RKO (cell line): ENCODE measurements at places on chromosomes 2 and 18.

- DNase-seq = no peak
Observed at GRCh38 chr2:149473521-149473920, 114.1 kb downstream of the MMADHC start.

GRCh38 chr2:9665898-9666297, 35.1 kb upstream of the YWHAQ start:
- DNase-seq = no peak

GRCh38 chr2:227876300-227876801, 4.9 kb downstream of the DAW1 start:
- no peak for DNase-seq

GRCh38 chr2:204370172-204370718, 175.0 kb upstream of the PARD3B start:
- no peak for DNase-seq

- peak; percentile 24 for DNase-seq
Observed at GRCh38 chr18:77851802-77852201, 602.2 kb downstream of the GALR1 start.

DNA sequence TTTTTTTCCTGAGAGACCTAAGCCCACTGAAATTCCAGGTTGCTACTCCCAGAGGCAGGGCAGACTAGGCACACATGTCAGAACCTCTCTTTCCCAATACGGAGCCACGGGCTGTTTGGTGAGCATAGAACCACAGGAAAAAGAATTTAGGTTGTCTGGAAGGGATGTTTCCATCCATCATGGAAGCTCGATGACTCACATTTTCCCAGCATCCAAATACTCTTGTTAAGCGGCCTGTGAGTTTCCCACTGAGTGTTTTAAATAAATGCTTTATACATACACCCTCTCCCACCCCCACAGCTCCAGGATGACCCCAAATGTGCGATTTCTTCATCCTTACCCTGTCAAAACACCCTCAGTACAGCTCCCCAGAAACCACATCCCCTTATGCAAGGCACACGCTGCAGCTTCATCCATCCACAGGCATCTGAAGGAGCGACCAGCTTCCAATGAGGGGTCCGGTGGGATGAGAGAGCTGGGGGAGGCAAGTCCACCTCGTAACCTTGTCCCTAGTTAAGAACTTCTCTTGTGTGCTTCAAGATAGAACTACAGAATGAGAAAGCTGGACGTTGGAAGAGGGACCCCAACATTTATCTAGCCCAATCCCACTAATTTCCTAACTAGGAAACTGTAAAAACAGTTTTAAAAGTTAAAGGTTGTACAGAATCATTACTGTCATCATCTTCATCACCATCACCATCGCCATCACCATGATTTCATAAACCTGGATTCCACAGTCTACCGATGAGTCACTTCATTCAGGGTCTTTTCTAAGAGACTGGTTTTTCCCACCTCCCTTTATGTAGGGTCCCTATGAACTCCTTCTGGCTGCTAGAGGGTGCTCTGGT, 63.5 kb upstream of the FZD7 start:
- DNase-seq = no peak

DNA sequence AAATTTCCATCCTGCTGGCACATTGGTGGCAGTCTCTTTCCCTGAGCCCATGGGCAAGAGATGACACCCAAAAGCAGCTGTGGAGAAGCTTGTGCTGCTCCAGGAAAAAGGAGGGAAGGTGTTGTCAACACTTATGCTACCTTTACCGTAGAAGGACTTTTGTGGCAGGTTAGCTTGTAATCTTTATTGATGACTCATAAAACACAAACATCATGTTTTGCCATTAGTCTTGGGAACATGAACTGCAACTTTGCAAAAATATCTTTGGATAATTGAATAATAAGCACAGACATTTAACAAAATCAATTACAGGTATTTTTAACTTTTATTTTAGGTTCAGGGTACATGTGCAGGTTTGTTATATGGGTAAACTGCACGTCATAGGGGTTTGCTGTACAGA, 33.4 kb downstream of the DRC1 start:
- DNase-seq = no peak

- no peak for DNase-seq
Observed at GRCh38 chr2:75333646-75334045, 134.3 kb upstream of the TACR1 start.

DNA sequence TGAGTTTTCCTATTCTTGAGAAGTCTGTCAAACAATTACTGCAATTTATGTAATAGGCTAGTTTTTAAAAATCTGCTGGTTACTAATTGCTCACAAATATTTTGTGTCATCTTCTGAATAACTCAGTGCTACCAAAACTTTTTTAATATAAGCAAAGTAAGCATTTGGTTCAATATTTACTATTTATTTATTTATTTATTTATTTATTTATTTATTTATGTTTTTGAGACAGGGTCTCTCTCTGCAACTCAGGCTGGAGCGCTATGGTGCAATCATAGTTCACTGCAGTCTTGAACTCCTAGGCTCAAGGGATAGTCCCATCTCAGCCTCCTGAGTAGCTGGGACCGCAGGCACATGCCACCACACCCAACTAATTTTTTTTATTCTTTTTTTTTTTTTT, 60.4 kb upstream of the CDH20 start:
- DNase-seq = no peak

DNA sequence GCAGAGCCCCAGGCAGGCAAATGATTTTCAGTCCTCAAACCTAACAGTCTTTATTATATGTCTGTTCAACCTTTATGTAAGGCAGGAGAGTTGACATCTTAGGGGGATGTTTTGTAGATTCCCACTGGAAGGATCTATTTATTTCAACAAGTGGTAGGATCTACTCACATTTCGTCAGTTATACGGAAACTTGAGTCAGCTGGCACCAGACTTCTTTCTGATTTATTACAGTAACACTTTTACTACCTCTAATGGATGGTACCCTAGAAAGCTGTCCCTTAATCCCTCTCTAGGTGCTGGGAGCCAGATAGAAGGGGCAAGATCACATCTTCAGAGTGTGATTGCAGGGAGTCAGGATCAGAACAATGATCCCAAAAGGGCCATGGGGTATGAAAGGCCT, 2.1 kb upstream of the RPL31 start:
- DNase-seq = no peak

DNA sequence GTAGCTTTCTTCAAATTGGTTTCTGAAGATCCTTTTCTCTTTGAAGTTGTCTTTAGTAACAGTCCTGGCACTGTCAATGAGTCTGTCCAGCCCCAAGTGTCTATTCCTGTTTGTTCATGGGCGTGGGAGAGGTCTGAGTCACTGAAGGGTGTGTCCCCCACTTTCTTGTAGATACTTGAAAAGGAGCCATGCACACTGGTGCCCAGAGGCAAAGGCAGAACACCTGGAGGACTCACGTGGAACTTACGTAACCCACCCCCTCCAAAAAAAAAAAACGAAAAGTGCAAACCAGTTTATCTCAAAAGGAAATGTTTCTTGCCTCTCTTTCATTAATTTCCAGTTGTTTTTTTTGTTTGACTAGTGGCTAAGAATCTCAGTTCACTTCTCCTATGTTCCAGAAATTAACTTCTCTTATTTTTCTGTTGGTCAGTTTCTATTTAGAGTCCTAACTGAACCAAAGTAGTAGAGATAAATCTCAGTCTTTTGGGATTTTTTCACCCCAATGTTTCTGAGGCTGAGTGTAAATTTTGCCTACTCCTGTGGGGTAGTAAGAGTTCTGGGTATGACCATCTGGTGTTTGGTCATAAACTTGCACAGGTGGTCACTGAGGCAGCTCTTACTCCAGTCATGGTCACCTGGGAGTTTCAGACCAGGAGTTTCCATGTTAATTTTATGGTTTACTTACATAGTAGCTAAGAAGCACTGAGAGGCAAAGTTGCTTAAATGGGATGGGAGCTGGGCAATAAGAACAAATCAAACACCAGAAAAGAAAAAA, 54.9 kb downstream of the DSC3 start:
- DNase-seq = no peak

- DNase-seq = no peak
Observed at GRCh38 chr2:13495051-13495450, 778.3 kb downstream of the TRIB2 start.

- DNase-seq = no peak
Observed at GRCh38 chr2:19357402-19358241, 801 bp downstream of the OSR1 start.

DNA sequence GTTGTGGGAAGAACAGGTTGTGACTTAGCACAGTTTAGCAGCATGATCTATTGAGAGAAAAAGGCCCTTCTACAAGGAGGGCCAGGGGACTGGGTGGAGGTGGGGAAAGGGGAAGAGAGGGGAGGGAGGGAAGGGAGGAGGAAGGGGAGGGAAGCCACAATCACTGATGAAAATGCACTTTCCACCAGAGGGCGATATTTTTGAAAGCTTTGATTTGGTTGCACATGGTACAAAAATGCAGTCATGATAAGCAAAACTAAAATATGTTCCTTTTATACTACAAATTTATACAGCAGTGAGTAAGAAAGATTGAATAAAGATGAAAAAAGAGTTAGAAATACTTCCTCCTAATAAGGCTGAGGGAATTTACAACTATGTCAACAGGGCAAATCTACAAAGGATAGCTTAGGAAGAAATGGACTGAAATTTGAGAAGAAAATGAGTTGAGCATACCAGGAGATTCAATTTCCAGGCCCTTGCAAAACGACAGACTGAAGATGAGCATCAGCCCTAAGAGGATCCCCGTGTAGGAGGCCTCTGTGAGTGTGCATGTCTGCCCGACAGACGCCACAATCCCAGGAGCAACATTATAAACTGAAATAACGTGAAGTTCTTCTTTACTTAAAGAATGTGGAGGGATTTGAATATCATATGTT, 17.2 kb downstream of the SH3YL1 start:
- peak; percentile 61 for DNase-seq

GRCh38 chr18:36449451-36449850, 151.9 kb downstream of the FHOD3 start:
- no peak for DNase-seq

DNA sequence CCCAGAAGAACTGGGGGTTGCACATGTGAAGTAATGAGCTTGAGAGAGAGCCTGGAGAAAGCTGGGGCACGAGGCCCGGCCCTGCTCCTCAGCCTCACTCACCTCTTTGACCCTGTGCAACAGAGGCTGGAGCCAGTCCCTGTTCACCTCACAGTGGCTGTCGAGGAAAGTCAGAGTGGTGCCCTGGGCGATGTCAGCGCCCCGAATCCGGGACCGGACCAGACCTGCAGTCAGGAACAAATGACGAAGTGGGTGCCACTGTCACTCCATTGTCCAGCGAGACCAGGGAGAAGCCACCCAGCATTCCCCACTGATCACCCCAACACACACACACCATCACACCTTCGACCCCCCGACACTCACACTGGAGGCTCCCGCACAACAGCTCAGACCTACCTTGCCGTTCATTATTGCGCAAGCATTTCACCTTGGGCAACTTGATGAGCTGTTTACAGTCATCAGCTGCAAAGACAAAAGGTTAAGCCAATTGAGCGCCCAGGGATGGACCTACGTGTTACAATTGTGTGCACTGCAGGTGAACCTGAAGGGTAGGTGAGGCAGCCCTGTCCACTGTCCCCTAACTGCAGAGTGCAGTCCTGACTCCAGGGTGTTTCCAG, 148.4 kb upstream of the CAPN13 start:
- DNase-seq = no peak

DNA sequence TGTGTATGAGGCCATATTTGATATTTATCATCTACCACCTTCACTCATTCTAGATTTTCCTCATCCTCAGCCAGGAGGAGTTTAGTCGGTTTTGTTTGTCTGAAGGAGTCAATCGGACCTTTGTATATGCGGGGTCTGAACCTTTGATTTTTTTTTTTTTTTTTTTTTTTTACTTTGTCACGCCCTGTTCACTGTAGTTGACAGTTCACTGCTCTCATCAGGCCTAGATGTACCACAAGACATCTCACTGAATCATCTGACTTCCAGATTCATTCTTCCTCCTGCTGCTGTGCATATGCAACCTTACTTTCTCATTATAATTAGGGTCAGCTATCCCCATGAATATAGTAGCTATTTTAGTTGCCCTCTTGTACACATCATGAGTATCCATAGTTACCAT, 133.2 kb downstream of the ARHGAP15 start:
- DNase-seq = no peak

DNA sequence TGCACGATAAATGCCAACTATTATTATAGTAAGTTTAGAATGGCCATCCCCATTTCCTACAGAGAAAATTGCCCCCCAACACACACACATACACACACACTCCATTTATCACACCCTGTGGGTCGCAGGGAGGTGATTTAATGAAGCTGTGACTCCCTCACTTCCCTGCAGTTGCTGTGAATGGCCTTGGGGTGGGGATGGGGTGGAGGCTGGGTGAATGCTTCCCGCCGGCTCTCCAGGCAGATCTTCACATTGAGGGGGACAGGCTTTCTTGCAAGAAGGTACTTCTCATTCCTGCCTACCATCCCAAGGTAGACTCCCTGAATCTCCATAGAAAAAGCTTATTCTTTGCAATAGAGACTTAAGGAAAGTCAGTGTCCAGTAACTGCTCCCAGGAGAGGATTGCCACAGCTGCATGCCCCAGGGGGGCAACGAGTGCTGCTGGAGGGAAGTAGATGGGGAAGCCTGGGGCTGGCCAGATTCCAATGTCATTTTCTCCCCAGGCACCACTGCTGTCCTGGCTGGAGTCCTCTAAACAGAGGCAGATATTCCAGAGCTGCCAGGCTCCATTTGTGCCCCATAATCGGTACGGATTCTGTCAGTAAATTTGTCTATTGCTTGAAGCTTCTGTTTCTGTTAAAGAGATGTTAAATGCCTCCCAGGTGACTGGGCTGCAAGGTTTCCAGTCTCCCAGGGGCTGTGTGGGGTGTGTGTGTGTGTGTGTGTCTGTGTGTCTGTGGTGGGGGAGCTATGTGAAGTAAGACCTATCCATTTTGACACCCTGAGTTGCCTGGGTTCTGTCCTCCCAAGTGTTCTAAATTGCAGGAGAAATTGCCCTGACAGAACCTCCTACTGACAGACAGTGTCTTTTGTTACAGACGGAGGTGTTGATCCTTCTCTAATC, 265.5 kb downstream of the SRBD1 start:
- DNase-seq = no peak

GRCh38 chr2:147937744-147938349, 82.7 kb downstream of the ORC4 start:
- peak; percentile 68 for DNase-seq

GRCh38 chr2:232869138-232870017, 686 bp upstream of the SNORC start:
- no peak for DNase-seq

DNA sequence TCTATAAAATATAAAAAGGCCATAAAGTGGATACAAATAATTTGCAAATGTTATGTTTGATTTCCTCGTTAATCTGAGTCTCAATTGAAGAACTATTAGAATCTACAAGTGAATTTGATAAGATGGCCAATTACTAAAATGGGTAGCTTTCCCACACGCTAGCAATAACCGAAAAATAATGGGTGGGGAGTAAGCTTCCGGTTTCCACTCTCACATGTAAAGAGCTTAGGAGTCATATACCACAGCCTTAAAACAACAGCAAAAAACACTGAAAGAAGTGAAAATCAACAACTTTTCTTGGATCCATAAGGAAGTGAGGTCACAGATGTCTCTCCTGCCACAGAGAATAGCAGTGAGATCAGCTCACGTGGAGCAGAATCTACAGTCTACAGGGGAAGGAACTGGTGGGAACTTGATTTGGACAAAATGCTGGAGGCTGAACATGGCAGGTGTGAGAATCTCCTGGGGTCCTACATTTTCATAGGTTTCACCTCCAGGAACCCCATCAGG, 18.6 kb downstream of the THAP4 start:
- DNase-seq = no peak
